ENCODE measurements at places on chromosomes 5 and 9.

- DNase-seq = no peak
Observed at GRCh38 chr5:168364151-168364661, 72.8 kb downstream of the WWC1 start.

DNA sequence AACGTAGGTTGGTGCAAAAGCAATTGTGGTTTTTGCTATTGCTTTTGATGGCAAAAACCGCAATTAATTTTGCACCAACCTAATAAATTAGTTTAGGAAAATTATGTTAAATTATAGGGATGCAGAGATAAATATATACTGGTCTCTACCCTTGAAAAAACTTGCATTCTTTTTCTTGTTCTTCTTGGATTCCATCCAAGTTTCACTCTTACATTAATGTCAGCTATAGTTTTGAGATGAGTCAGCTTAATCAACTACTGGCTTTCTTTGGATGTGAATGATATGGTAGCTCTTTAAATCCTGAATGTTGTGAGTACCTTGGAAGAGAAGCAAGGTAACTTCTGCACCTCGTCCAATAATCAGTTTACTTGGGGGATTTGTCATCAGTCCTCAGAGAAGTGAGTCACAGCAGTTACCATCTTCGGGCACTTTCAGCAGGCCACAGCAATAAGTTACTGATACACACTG lies 549.0 kb upstream of the ZNF608 start:
- no peak for DNase-seq

DNA sequence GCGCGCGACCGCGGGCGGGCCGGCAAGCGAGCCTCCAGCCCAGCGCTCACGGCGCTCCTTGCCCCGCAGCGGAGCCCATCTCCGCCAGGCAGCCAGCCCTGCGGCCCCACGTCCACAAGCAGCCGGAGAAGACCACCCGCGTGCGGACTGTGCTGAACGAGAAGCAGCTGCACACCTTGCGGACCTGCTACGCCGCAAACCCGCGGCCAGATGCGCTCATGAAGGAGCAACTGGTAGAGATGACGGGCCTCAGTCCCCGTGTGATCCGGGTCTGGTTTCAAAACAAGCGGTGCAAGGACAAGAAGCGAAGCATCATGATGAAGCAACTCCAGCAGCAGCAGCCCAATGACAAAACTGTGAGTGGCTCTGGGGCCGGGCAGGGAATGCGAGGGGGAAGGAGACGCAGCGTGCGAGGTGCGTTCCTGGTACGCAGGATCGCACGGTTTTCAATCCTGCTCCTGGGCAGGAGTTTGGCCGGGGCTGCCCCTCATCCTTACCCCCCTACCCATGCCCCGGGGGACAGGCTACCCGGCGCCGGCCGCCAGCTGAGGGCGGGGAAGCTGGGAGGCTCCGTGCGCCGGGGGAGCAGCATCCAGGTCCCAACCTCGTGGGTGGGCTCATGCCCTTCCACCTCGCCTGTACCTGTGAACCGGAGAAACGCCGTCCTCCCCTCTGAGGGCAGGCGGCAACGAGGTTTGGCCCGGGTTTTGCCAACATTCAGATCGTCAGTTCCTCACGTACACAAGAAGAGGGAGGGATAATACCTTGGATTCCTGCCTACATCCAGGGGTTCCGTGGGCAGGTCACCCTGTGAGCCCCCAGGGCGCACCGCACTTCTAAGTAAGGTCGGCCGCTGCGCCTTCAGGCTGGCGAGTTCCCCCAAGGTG lies 6.6 kb downstream of the ISL1 start:
- peak; percentile 61 for DNase-seq

GRCh38 chr9:4084435-4084818 lies 215.4 kb downstream of the GLIS3 start:
- no peak for DNase-seq

GRCh38 chr5:88778736-88779135 lies 104.2 kb downstream of the MEF2C start:
- DNase-seq = no peak

- no peak for DNase-seq
Observed at GRCh38 chr5:19058216-19058615, 929.8 kb downstream of the CDH18 start.

DNA sequence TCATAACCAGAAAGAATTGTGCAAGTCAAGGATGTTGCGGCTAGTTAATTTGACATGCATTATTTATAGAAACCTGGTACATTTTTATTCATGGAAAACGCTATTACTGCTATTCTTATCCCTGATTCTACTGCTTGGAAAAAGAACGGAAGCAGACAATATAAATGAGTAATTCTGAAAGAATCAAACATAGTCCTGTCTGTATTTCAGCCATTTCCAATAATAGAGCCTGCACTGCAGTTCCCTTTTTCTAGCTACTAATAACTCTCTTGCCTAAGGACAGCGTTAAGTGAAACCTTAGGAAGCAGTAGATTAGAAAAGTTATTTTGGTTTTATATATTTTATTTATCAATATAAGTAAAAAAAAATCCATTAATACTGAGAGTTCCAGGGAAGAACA lies 414.9 kb downstream of the CYLC2 start:
- DNase-seq = no peak

GRCh38 chr5:136482206-136482605 lies 116.9 kb upstream of the TRPC7 start:
- DNase-seq = no peak

GRCh38 chr9:61666849-61667371 lies 477.1 kb downstream of the SPATA31A7 start:
- no peak for DNase-seq

- no peak for DNase-seq
Observed at GRCh38 chr5:180976518-180976917, 12.1 kb upstream of the BTNL3 start.

GRCh38 chr9:126587187-126588185 lies 26.2 kb upstream of the LMX1B start:
- no peak for DNase-seq

GRCh38 chr9:69016191-69017096 lies 2.5 kb upstream of the PRKACG start:
- DNase-seq = no peak

DNA sequence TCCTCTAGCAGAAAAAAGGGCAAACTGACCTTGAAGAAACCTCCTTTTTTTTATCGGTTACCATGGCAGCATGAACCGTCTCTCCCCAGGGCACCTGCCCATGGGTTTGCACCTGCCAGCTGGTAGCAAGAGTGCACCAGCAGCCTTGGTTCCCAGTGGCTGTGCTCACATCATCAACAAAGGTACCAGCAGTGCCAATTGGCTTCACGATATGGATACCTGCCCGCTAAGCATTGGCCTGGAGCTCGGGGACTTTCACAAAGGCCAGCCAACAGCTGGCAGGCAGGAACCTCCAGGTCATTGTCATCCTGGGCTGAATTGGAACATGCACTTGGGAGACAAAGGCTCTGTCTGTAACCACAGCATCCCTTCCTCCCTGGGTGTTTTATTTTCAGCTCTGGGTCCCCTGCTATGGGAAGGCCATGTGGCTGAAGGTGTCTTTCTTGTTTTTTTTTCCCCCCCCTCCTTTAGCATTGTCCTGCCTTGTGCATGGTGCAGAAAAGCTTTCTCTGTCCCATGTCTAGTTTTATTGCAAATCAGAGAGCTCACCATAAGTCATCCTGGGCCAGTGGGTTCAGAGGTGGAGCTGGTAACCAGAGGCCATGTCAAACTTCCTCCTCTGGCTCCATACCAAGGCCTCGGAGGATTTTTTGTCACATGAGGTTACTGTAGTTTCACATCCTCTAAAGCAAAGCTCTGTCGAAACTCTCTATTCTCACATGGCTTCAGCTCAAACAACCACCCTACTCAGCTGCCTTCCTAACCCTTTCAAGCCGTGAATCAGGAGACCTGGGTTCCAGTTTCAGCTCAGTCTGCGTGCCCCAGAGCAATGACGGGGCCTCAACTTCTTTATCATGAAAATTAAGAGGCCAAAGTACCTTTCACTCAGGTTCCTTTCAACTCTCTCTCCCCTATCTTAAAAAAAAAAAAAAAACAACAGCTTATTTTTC lies 145.5 kb upstream of the MAP3K1 start:
- DNase-seq = no peak

DNA sequence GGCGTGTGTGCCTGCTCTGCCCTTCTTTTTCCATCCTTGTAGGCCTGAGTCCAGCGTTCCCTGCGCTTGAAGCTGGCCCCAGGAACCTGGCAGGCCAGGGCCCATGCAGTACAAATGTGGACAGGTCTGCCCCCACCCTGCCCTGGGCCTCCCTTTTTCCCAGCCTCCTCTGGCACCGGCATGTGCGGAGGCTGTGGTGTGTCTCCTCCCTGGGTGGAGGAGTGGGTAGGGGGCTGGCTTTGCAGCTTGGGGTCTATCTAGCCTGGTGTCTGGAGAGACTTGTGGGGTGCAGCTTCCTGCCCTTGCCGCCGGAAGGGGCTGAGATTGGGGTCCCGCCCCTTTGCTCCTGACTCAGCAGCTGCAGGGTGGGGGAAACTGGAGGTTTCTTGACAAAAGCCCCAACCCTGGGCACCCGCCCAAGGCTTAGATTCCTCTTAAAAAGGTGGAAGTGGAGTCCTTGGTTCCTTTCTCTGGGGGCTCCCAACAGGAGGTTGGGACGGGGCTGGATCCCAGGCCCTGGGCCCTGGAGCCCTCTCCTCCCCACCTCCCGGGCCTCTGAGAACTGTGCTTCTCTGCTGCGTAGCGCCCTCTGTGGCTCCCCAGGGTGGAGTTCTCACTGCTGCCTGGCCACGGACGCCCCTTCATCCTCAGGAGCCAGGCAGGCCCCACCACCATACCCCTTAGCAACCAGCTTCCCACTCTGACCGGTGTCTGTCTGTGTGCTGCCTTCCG lies 18.0 kb downstream of the RXRA start:
- no peak for DNase-seq

DNA sequence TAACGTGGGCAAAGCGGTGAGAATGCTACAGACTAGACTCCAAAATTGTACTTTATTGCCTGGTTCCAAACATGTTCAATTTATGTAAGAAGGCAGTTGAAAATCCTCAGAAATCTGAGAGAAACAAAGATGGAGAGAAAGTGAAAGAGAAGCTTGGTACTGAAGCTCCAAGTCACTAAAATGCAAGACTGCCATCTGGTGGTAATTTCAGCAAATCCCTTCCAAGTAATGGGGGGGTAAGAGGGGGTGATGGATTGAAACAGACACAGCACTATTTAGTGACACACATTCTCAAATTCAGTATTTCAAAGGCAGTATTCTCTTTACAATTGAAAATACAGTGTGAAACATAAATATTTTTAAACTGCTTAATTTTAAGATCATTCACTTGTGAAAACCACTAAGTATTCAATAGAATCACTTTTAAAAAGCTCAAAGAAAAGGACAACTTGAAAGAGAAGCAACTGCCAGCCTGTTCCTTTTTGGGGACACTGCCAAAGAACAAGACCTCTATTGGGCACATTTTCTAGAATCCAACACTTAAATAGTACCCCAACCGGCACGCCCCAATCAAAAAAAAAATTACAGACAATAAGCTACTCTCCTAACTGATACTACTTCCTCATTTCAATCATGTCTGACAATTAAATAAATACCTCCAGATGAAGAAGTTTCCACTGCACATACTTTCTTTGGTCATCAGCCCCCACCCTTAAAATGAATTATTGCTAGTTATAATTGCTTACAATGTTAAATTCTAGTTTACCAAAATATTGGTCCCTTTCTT lies 131.5 kb downstream of the AGTPBP1 start:
- peak; percentile 74 for DNase-seq

GRCh38 chr5:107361945-107362344 lies 308.8 kb downstream of the EFNA5 start:
- no peak for DNase-seq

DNA sequence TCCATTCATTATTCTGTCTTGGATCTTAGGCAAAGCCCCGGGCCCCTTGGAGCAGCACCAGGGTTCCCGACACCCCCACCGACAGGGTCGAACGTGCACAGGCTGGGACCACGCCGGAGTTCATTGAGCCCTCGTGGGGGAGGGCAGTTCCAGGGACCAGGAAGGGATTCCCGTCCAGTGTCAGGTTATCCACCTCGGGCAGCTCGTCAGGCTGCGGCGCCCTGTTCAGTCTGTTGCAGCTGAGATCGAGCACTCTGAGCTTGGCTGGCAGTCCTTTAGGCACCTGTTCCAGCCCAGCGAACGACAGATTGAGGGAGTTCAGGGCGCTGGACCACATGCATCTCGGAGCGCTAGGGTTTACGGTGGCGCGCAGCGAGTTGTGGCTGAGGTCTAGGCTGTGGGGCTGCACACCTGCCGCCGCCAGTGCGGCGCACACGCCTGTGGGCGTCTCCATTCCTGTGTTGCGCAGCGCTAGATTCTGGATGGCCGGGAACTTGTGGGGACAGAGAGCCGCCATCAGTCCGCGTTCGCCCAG lies 1.1 kb downstream of the CD14 start:
- DNase-seq = no peak

- DNase-seq = no peak
Observed at GRCh38 chr9:5714501-5715401, 85.8 kb downstream of the RIC1 start.

DNA sequence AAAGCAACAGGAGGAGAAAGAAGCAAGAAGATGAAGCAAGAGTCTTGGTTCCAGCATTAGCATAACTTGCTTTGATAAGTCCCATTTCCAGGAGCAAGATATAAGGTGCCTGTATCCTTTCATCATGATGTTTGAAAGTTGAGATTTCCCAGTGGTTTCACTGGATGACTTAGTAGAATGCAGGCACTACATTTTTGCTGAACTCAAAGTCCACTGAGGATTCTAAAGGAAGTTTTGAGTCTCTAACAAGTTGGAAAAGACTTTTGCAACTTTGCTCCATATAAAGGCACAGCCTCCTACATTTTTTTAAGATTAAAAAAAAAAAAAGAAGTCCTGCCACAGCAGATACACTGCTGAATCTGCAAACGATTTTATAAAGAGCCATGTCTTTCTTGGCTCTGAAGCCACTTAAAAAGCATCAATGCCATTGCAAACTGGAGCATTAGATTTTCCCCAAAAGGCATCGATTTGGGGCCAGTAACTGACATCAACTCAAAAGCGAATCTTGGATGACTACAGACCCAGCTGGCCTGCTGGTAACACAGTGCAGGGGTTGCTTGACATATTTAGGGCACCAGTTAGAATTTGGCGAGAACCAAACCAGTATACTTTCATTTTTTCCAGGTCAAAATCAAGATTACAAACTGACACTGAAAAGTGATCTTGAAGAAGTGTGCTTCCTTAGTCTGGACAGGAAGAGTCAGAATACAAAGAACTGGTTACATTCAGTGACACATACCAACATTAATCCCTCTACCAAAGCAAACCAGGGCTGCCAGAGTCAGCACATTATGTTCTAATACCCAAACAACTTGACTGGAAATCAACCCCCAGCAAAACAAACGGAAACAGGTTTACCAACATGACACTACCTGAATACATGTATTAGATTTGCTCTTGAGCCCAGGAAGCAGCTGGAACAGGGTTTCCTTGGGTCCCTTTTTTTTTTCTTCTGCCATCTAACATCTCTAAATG lies 39.1 kb upstream of the KCNV2 start:
- DNase-seq = no peak

GRCh38 chr5:56432321-56432720 lies 199.2 kb upstream of the ANKRD55 start:
- DNase-seq = no peak

- DNase-seq = peak; percentile 30
Observed at GRCh38 chr5:125149527-125149926, 403.1 kb upstream of the ZNF608 start.

DNA sequence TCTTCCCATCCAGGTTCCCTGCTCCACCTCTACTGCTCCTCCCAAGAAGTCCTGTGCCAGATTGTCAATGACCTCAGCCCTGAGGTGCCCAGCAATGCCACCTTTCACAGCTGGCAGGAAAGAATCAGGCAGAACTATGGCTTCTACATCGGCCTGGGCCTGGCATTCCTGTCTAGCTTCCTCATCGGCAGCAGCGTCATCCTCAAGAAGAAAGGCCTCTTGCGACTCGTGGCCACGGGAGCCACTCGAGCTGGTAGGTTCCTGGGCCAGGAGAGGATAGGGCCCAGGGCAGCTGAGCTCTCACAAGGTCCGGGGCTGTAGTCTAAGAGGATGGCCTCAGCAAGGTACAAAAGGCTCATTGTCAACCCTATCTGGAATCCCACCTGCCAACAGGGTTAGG lies 3.1 kb downstream of the NIPAL4 start:
- DNase-seq = no peak
